Activated CD4-positive, CD25-positive, alpha-beta regulatory T cell (primary cell): ENCODE measurements at places on chromosomes 3 and 15.

DNA sequence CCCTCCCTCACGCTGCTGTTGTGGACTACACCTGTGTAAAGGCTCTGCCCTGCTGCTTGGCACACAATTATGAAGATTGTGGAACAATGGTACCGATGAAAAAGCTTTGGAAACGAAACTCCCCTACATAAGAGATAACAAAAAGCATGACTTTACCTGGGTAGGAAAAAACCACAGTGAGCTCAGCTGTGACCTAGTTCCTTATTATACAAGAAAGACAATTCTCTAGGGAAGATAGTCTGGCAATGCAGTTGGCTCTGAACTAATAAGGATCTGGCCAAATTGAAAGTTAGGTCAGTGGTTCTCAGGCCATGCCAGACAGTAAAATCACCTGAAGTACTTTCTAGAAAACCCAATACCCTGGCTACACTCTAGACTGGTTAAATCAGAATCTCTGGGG, 16.1 kb downstream of the CLEC3B start:
- no peak for DNase-seq

GRCh38 chr3:14913926-14914778, 33.2 kb upstream of the NR2C2 start:
- no peak for DNase-seq

DNA sequence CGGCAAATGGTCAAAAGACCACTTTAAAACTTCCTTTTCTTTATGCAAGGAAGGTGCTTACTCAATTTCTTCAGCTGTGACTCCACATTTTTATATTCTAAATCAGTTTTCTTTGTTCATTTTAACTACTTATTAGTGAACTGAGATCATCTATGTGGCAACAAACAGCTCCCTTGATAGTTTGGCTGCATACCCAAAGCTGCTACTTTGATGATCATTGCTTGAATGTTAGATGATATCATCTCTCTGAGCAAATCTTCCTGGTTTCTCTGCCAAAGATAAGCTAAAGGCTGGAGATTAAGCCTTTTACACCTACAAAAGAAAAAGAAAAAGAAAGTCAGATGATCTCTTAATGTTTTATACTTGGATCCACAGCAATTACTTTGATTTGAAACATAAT, 95.5 kb downstream of the DPH6 start:
- no peak for DNase-seq

- no peak for DNase-seq
These were observed 60.8 kb upstream of the GALNT15 start for GRCh38 chr3:16113704-16114103.

DNA sequence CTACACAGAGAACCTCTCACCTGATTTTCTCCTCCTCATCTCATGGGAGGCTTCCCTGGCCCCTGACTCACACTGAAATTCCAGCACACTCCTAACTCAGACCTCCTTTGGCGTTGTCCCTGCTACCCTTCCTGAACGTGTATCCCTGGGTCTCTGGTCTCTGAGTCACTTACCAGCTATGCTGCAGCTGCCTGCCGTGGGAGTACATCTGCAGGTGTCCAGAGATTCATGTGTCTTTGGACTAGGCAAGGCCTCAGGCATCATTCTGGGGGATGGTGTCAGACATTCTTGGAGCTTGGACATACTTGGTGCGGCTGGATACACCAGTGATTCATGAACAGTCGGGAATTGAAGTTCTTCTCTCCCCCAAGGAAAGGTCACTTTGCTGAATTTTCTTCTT, 148.8 kb upstream of the TRIM42 start:
- no peak for DNase-seq
